Gastroesophageal sphincter (tissue), 4 donors: ENCODE measurements at places on chromosomes 11 and 22. TPM values are rescaled to one million over a fixed set of nuclear protein-coding genes. Genes with fewer than 3 reads are reported as not detected.
A peak's percentile ranks its signal among the peaks of the same experiment; 100 is the strongest.

GRCh38 chr11:57646799-57647303 lies 2.9 kb downstream of the YPEL4 start:
- H3K36me3 ChIP-seq = no peaks in the 10 kb centered on the region
- H3K27ac ChIP-seq = no peak overlapping the region
- peaks cover 41% of the 10 kb centered on the region for H3K4me1 ChIP-seq

GRCh38 chr22:41742918-41743317 lies 43.6 kb downstream of the MEI1 start:
- ATAC-seq = no peak
- H3K36me3 ChIP-seq = no peaks in the 10 kb centered on the region
- H3K27me3 ChIP-seq = peaks cover 12% of the 10 kb centered on the region
- H3K4me3 ChIP-seq = no peak overlapping the region
- no peak overlapping the region for H3K27ac ChIP-seq

DNA sequence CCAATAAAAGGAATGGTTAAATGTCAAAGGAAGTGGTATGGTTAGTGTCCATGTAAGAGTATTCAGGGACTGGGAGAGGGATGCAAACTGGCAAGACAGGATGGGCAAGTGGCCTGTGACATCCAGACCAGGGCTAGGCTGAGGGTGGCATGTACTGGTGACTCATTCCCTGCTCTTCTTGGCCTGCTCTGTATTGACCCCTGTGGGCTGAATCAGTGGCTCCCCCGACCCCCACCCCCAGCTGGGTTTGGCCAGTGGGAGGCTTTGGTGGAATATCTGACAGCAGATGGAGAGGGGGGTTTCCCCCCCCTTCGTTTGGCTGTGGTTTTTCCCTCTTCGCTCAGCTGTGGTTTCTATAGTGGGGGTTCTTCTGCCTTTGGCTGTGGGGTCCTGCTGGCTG lies 87.7 kb downstream of the CSNK2A3 start:
- no peak overlapping the region for H3K27ac ChIP-seq
- no peak overlapping the region for H3K4me3 ChIP-seq
- H3K27me3 ChIP-seq = no peaks in the 10 kb centered on the region
- ATAC-seq = no peak
- peaks cover 24% of the 10 kb centered on the region for H3K4me1 ChIP-seq

SLC6A5 gene
- not detected for total RNA-seq

P4HA3 gene
- total RNA-seq = 2.9 TPM

DNA sequence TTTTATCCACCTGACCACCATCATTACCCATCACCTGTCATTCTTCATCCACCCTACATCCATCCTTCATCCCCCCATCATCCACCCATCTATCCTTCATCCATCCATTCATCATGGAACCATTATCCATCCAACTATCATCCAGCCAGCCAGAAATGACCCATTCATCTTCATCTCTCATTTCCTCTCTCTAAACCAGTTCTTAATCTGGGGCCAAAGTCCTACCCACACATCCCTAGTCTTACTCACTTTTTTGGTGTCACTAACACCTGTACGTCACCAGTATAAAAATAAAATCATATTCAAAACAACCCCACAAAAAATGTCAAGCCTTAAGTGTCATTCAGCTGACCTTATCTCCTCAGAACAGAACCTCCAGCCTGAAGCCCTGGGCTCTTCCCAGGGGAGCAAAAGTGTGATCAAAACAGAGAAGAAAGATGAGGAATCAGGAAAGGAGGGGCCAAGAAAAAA lies 12.3 kb downstream of the SPI1 start:
- H3K4me3 ChIP-seq = no peak overlapping the region
- no peak overlapping the region for H3K27ac ChIP-seq
- no peaks in the 10 kb centered on the region for H3K4me1 ChIP-seq
- ATAC-seq = no peak

CNTF gene
- total RNA-seq = 1.4 TPM

GRCh38 chr22:44268431-44269116 lies 44.2 kb downstream of the SHISAL1 start:
- no peak overlapping the region for H3K27ac ChIP-seq
- ATAC-seq = no peak
- no peaks in the 10 kb centered on the region for H3K4me1 ChIP-seq
- no peaks in the 10 kb centered on the region for H3K27me3 ChIP-seq

GRCh38 chr11:121793916-121794315 lies 322.1 kb downstream of the BLID start:
- H3K4me3 ChIP-seq = no peak overlapping the region
- ATAC-seq = no peak
- no peaks in the 10 kb centered on the region for H3K4me1 ChIP-seq
- H3K27me3 ChIP-seq = no peaks in the 10 kb centered on the region
- peak overlapping the region; percentile 6 for H3K27ac ChIP-seq

- H3K36me3 ChIP-seq = no peaks in the 10 kb centered on the region
- peak; percentile 3 for ATAC-seq
- peak overlapping the region; percentile 11 for H3K27ac ChIP-seq
- no peak overlapping the region for H3K4me3 ChIP-seq
- peaks cover 35% of the 10 kb centered on the region for H3K4me1 ChIP-seq
- H3K27me3 ChIP-seq = no peaks in the 10 kb centered on the region
These were observed 12.8 kb downstream of the ARRB1 start for GRCh38 chr11:75338516-75339208.

C11orf68 gene
- 38.4 TPM for total RNA-seq

DNA sequence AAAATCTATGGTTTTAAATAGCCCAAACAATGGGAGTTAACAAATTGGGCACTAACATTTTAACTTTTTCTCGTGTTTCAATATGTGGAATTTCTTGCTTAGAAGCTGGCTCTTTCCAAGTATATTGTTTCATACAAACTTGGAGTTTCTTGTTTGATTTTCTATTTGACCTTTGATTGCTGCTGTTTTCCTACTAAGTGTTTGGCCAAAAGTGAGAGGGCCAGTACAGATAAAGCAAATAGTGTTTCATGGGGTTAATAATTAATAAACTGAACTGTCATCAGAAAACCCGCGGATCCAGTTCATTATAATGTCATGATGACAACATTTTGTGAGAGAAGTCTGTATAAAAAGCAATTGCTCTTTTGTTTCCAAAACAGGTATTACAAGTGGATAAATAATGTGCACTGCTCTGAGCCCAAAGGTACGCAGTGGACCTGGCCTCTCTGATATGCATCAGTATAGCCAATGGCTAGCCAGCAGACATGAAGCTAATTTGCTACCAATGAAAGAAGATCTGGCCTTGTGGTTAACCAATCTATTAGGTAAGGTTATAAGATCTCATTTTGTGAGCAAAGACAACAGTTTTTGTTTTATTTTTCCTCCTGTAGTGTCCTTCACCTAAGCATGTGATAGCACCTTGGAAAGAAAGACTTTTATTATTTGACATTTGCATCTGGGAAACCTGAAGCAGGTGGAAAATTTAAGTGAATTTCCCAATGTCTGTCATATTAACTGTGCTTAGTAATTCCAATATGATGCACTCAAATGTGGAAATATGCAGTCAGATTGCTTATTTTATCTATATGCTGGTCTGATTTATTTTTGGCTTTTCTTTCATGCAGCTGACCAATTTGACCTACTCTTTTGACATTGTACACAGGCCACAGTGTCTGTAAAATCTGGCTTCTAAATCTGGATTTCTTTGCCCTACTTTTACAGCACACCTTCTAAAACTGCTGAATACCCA lies 8.3 kb downstream of the GAS2 start:
- no peak overlapping the region for H3K27ac ChIP-seq
- H3K4me3 ChIP-seq = no peak overlapping the region
- H3K27me3 ChIP-seq = peaks cover 5% of the 10 kb centered on the region
- ATAC-seq = no peak
- H3K4me1 ChIP-seq = no peaks in the 10 kb centered on the region
- no peaks in the 10 kb centered on the region for H3K36me3 ChIP-seq

DNA sequence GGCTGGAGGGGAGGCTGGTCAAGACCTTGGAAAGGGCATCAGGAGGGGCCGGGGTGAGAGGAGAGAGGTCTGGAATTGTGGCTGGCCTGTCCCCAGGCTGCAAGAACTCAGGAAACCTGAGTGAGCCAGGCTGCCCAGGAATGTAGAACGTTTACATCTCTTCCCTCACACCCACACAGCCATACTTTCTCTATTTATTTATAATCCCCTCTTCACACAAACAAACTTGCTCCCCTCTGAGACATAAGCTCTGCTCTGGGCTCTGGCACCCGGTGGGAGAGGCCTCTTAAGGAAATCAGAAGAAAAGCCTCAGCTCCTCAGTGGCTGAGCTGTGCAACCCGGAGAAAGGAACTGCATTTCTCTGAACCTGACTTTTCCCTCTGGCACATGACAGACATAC lies 5.5 kb downstream of the CHRDL2 start:
- H3K27ac ChIP-seq = peak overlapping the region; percentile 14
- H3K4me1 ChIP-seq = no peaks in the 10 kb centered on the region
- ATAC-seq = no peak
- peaks cover 8% of the 10 kb centered on the region for H3K27me3 ChIP-seq
- no peak overlapping the region for H3K4me3 ChIP-seq

DNA sequence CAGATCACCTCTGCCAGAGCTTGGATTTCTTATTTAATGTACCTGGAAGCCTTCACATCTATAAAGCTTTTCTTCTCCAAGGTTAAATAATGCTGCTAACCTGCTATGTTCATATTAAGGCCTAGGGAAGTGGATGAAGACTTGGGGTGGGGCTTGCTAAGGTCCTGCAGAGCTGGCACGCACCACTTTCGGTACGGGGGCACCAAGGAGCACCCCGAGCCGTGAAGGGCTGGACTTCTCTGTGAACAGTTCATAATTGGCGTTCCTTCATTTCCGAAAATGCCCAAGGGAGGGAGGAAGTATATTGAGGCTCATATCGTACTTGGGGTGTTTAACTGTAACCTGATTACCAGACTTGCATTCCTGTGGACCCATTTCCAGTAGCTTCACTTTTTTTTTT lies 59.6 kb downstream of the ST14 start:
- H3K4me3 ChIP-seq = no peak overlapping the region
- H3K27me3 ChIP-seq = peaks cover 4% of the 10 kb centered on the region
- H3K27ac ChIP-seq = no peak overlapping the region
- no peak for ATAC-seq
- peaks cover under 1% of the 10 kb centered on the region for H3K36me3 ChIP-seq

DNA sequence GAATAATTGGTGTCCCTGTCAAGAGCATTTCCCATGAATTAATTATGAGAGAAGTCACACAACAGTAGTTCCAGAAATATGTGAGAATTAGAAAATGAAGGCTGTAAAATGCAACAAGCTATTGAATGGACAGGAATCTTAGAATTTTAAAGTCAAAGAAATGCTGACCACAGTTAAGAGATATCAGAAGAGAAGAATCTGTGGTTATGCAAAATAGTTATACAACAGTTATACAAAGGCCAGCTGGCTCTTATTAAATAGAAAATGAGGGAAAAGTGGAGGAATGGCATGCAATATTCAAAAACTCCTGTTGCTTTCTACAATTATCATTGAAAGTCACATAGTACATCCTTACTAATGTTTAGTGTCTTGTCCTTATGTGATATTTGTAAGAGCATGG lies 27.4 kb downstream of the CASP12 start:
- H3K27ac ChIP-seq = no peak overlapping the region
- no peaks in the 10 kb centered on the region for H3K36me3 ChIP-seq
- no peaks in the 10 kb centered on the region for H3K27me3 ChIP-seq

GRCh38 chr22:50014655-50015401 lies 2.3 kb upstream of the IL17REL start:
- H3K27ac ChIP-seq = no peak overlapping the region
- peaks cover 95% of the 10 kb centered on the region for H3K27me3 ChIP-seq
- peaks cover 5% of the 10 kb centered on the region for H3K4me1 ChIP-seq
- no peaks in the 10 kb centered on the region for H3K36me3 ChIP-seq

GRCh38 chr11:133337951-133338418 lies 194.3 kb downstream of the OPCML start:
- H3K4me1 ChIP-seq = no peaks in the 10 kb centered on the region
- no peaks in the 10 kb centered on the region for H3K27me3 ChIP-seq
- no peak for ATAC-seq
- no peaks in the 10 kb centered on the region for H3K36me3 ChIP-seq
- no peak overlapping the region for H3K27ac ChIP-seq
- H3K4me3 ChIP-seq = no peak overlapping the region

GRCh38 chr11:5712507-5712906 lies 22.9 kb downstream of the TRIM22 start:
- no peak for ATAC-seq
- no peaks in the 10 kb centered on the region for H3K27me3 ChIP-seq
- no peak overlapping the region for H3K27ac ChIP-seq
- H3K4me3 ChIP-seq = no peak overlapping the region
- peaks cover 38% of the 10 kb centered on the region for H3K36me3 ChIP-seq

DNA sequence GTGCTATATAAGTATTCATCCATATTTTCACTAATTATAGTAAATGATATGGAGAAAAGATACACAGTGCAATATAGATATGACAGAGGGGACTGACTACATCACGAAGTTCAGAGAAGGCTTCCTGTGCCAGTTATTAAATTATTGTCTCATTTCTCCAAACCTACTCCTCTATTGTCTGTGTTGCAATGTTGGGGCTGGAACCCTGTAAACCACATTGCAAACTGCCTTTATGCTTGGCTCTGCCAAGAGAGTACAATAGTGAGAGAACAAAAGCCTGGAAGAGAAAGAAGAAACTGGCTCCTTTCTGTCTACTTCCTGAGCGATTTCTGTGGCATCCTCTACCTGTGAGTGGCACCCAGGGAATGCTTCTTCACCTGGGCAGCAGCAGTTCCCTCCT lies 46.4 kb downstream of the ME3 start:
- H3K36me3 ChIP-seq = no peaks in the 10 kb centered on the region
- ATAC-seq = no peak
- no peaks in the 10 kb centered on the region for H3K27me3 ChIP-seq
- peaks cover 32% of the 10 kb centered on the region for H3K4me1 ChIP-seq
- no peak overlapping the region for H3K4me3 ChIP-seq

DNA sequence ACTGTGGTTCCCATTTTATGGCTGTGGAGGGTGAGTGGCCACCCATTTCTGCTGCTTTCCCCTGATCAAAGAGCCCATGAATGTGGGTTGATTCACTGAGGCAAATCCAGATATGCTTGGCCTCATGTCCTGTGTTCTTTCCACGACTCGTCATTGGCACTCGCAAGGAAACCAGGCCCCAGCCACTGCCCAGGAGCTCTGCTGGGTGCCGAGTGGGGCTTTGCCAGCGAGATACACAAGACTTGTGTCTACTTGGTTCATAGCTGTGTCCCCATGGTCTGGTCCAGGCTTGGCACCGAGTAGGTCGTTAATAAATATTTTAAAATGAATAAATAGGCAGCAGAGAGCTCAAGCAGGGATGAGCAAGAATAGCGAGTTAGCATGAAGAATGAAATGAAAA lies 1291.5 kb downstream of the TBC1D22A start:
- H3K27me3 ChIP-seq = peaks cover 79% of the 10 kb centered on the region
- H3K36me3 ChIP-seq = no peaks in the 10 kb centered on the region
- no peak overlapping the region for H3K27ac ChIP-seq
- H3K4me3 ChIP-seq = no peak overlapping the region
- no peak for ATAC-seq

JHY gene
- 6.9 TPM for total RNA-seq

NRGN gene
- 0.66 TPM for total RNA-seq

PPFIBP2 gene
- 12.5 TPM for total RNA-seq
